ENCODE measurements at places on chromosomes 12 and 14.

DNA sequence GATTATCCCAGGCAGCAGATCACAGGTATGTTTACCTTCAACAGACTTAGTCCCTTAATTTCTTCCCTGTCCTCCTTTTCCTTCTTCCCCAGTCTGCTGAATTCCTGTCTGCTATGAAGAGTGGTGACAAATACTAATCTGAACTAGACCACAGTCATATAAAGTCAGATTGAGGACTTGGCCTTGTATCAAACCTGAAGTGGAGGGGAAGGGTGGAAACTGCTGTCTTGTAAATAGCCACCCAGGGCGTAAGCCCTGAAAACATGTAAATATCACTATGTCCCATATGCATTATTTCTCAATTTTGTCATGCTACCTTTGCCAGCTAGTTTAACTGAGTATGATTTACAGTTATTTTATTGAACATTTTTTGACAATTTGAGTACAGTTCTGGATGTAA is 368.0 kb downstream of the CCDC91 start:
- DNase-seq = no peak

GRCh38 chr14:95862243-95862642 is 14.4 kb upstream of the TUNAR start:
- no peak for DNase-seq

GRCh38 chr12:21775133-21775820 is 771 bp upstream of the KCNJ8 start:
- DNase-seq = no peak

- DNase-seq = no peak
These were observed 615.9 kb downstream of the VRK1 start for GRCh38 chr14:97413022-97413539.

- no peak for DNase-seq
These were observed 45.7 kb upstream of the TSPAN11 start for GRCh38 chr12:30880813-30881212.

GRCh38 chr14:104869669-104870367 is 4.8 kb downstream of the CEP170B start:
- no peak for DNase-seq

- no peak for DNase-seq
These were observed 46.7 kb upstream of the GUCY2C start for GRCh38 chr12:14743061-14743460.

DNA sequence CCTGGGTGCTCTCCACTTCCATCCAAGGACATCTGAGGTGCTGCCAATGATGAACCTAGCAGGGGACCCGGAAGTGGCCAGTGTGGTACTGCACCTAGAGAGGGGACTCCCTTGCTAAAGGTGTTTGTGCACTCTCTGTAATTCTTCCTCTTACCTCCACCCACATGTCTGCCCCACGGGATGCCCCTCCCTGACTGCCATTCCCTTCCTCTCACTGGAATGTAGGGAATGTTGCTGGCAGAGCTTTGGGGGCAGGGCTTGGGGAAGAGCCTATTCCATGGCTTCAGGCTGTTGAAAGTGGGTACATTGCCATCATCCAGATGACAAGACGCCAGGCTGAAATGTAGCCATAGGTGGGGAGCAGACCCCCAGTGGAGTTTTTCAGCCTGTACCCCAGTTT is 153.2 kb downstream of the SMOC1 start:
- DNase-seq = no peak

GRCh38 chr14:63960926-63961567 is 108.2 kb downstream of the SYNE2 start:
- no peak for DNase-seq

DNA sequence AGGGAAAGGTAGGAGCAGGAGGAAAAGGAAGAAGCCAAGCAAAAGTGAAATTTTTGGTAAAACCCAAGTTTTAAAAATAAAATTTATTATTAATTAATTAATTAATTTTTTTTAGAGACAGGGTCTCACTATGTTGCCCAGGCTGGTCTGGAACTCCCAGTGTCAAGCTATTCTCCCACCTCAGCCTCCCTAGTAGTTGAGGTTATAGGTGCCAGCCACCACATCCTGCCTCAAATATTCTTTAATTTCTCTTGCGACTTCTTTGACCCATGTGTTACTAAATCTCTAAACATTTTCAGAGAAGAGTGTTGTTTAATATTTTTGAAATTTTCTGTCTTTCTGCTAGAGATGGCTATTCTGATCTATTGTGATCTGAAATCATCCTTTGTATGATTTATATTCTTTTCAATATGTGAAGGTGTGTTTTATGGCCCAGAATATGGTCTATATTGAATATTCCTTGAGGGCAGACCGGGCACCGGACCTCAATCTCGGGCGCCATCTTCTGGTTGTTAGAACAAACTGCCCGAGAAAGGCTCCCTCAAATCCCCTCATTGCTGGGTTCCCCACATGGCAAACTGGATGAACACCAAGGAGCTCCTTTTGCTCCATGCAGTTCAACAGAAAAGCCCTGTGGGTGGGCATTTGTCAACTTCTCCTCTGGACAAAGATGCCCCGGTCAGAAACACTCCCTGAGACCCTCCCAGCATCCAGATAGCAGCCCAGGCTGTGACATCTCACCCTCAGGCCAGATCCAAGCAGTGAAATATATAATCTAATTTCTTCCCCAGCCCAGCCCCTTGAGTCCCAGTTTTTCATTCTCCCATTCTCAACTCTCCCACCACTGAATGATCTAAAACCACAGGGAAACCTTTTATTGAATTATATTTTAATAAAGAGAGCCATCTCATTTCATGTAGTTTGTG is 110.5 kb downstream of the ASCL4 start:
- DNase-seq = peak; percentile 30

GRCh38 chr14:67883717-67884116 is 64.1 kb downstream of the RAD51B start:
- DNase-seq = no peak

GRCh38 chr12:80702889-80703805 is 4.3 kb upstream of the MYF6 start:
- no peak for DNase-seq

- no peak for DNase-seq
These were observed 76.3 kb upstream of the PLEKHA5 start for GRCh38 chr12:19053218-19053617.

DNA sequence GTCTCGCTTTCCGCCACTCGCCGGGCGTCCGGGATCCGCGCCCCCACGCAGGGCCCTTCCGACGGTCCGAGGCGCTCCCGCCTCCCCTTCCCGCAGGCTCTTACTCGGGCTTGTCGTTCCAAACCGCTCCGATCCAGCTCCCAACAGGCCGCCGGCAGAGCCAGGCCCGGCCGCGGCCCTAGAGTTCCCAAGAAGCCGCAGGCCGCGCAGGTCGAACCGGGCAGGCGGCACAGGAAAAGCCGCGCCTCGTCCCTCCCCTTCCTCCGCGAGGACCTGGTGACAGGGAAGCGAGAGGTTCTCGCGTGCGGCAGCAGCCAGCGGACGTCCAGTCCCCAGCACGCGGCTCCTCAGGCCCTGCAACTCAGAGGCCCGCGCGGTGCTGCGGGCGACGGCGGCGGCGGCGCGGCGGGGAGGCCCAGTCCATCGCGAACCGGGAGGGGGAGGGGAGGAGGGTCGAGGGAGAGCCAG is 272 bp downstream of the HECTD1 start:
- DNase-seq = no peak

- DNase-seq = no peak
These were observed 19.9 kb downstream of the HRK start for GRCh38 chr12:116861320-116861719.

DNA sequence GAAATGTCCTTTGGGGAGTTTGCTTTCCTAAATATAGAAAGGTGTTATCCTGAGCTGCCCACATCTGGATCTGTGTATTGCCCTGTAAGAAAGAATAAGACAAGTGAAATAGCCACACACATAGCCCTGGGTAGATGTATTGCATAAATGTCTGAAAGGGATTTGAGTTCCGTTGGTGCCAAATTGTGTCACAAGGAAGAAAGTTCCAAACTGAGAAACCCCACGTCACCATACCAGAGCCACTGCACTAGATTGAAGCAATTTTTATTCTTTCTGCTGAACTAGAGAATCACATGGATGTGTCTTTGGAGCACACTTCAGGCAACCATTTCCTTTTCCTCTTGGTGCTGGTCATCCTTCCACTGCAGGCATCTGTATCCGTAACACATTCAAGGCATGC is 5.0 kb downstream of the RNASE9 start:
- no peak for DNase-seq

GRCh38 chr12:1767407-1768090 is 52.8 kb upstream of the LRTM2 start:
- no peak for DNase-seq

DNA sequence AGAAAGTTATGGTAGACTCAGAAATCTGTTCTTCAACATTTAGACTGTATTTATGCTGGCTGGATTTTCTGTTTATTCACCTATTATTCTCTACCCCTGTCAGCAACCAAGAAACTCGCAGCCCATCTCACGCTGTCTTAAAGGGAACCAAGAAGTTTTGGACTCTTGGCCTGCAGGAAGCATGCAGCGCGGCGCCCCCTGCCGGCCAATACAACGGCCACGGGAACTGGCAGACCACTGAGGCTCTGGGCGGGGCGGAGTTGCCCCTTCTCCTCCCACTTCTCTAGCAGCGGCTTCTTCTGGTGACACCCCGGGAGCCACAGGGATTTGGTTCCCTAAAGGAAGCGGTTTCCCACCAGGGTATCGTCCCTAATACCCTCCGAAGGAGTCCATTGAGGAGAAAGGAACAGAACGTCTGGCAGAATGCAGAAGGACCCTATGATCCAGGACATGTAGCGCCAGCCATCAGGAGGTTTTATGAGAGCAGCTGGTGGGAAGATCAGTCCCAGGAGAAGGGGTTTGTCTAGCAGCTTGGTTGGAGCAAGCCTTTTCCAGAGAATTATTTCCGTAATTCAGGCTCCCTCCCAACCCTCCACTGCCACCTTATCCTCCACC is 21.0 kb upstream of the RNASE2 start:
- DNase-seq = peak; percentile 33

DNA sequence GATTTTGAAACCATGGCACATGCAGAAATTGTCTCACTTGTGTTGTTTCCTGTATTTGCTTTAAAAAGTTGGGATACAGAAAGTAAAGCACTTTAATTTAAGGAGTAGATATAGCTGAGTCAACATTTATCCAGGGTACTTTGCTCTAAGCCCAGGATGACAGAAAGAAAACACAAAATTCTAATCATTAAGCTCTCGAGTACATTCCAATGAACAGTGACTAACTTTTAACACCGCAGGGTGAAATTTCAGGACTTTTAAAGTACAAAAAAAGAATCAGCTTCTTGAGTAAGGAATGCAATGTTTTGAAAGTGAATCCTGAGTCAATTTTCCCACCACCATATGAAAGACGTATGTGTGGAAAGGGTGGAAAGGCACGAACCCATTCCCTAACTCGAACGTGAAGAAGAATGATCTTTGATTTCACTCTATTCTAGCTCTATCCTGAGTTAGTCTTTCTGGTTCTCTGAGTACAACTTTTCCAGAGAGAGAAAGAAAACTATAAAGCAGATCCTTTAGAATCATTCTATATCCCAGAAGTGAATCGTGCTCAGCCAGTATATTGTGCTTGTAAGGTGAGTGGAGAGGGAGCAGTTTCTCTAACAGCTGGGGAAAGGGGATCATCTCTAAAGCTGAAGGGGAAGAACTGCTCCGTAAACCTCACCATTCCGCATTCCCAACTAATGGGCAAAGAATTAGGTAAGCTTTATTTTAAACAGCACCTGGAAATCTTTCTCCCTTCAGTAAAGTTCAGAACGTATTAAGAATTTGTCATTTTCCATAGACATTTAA is 779.0 kb upstream of the FLRT2 start:
- DNase-seq = no peak

- DNase-seq = no peak
These were observed 304.3 kb downstream of the NUAK1 start for GRCh38 chr12:105834496-105834895.

DNA sequence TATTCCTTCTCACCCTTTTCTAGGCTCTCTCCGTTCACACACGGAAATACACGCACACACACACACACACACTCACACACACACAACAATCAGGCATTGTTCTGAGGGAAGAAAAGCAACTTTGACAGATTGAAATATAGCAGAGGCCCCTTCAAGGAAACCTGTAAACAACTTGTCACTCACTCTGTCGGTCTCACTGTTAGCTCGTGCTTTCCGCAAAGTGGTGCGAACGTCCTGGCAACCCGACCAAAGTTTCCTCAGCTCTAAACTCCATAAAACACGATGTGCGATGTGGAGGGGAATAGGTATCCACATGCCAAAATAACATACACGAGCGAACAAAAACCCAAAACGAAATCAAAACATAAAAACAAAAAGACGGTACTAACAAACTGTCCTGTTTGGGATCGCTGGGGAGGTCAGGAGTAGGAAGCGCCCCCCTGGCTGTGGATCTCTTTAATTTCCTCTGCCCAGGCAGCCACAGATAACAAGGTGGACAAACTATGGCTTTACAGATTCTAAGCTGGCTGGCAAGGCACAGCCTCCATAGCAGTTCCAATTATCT is 822 bp upstream of the SOX5 start:
- DNase-seq = no peak

GRCh38 chr12:44314007-44314500 is 478.2 kb downstream of the TMEM117 start:
- DNase-seq = no peak

GRCh38 chr14:84420221-84420620 is 1109.7 kb upstream of the FLRT2 start:
- DNase-seq = no peak

DNA sequence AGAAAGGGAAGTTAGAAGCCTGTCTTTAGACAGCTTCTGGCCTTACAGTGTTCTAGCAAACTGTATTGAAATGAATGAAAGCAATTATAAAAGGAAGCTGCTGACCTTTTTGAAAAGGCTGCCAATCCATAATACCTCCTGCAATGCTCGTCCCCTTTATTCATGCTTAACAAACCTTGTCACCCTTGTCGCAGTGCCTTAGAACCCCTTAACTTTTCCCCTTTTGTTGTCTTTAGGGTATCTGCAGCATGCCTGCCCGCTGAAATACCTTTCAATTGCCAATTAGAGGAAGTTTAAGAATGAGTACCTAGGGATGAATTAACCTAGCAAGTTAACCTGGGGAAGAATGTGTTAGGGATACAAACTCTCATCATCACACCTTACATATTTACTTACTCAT is 731.2 kb downstream of the RERGL start:
- DNase-seq = no peak

DNA sequence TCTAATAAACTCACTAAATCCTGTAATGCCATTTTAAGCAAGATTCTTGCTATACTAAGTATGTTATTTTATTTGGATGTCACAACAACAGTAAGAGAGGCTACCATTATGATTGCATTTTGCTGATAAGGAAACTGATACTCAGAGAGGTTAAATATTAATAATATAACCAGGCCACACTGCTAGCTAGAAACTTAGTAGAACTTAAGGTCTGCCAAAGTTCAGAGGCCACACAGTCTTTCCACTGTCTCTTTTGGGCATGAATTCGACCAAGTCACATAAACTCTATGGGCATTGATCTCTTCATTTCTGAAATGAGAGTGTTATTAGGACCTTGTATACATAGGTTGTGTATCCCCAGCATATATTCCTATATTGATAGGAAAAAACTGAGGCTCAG is 147.9 kb downstream of the SYNE2 start:
- no peak for DNase-seq

DNA sequence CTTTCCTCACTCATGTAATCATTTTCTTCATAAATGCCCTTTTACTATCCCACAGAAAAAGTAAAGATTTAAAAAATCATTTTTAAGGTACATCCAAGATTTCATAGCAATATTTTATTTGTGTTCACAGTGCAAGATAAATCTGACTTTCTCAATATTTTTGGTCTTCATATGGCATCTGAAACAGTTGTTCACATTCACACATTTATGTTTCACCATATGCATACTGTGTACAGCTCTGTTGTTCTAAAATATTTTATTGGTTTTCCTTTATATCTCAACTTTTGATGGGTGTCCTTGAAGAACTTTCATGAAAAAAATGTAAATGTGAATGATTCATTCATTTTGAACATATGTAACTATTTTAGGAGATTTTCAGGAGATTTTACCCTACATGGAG is 348.7 kb downstream of the SNAPC1 start:
- DNase-seq = no peak

All from stimulated activated CD4-positive, alpha-beta T cell treated with anti-CD3 and anti-CD28 coated beads, Interleukin-15, amount 100 ng/mL, for 48 hours (primary cell).